ENCODE measurements at places on chromosomes 4 and X.
A peak's percentile ranks its signal among the peaks of the same experiment; 100 is the strongest.

GRCh38 chr4:152935631-152936445 lies at the start of gene FHDC1:
Gene FHDC1, plus strand, starts transcription at chr4:152936323. Its CDS starts 6,735 bp downstream, at chr4:152943058.
- H3K4me1 ChIP-seq = no peaks in the 10 kb centered on the region
- no peaks in the 10 kb centered on the region for H3K27me3 ChIP-seq
- DNase-seq = peak; percentile 57
- H3K4me3 ChIP-seq = peak within 1 kb of the TSS; percentile 50
- no peak within 1 kb of the TSS for H3K27ac ChIP-seq
- no peaks in the 10 kb centered on the region for H3K36me3 ChIP-seq

GRCh38 chrX:48958635-48959094 lies 1.3 kb upstream of the OTUD5 start:
- H3K27me3 ChIP-seq = no peaks in the 10 kb centered on the region
- no peaks in the 10 kb centered on the region for H3K36me3 ChIP-seq
- peak; percentile 75 for DNase-seq
- no peak overlapping the region for H3K27ac ChIP-seq
- H3K4me3 ChIP-seq = peak overlapping the region; percentile 20

GRCh38 chr4:32340591-32340990 lies 1620.4 kb downstream of the PCDH7 start:
- H3K4me1 ChIP-seq = no peaks in the 10 kb centered on the region
- no peak overlapping the region for H3K4me3 ChIP-seq
- no peak for DNase-seq
- no peaks in the 10 kb centered on the region for H3K27me3 ChIP-seq
- H3K27ac ChIP-seq = no peak overlapping the region

DNA sequence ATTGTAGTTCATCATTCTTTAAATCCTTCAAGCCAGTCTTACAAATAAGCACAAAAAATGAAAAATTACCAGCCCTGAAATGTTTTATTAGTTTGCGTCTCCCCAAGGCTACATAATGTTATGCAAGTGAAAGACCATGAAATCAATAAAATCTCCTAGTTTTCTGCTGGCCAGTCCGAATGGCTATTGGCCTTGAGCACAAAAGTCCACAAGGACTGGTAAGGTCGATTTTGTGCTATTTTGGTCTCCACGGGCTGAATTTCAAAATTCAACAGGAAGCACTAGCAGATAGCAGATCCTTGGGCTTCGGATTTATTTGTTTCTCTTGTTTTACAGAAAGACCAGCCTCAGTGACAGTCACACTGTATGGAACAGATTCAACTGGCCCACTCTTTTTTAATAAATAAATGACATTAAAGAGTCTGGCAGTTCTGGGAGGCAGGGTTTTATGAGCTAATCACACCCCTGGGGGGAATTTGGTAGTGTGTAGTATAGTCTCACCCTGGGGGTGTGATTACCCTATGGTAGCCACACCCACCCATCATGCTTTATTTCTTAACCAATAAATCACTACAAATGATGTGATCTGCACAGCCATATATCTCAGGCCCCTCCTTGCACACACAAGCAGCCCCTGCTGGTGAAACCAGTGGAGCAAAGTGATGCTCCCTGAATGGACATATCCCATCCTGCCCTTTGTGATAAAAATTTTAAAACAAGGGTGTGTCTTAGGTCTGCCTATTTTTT lies 51.1 kb upstream of the TMEM33 start:
- no peak overlapping the region for H3K4me3 ChIP-seq
- no peak overlapping the region for H3K27ac ChIP-seq
- no peaks in the 10 kb centered on the region for H3K4me1 ChIP-seq
- no peaks in the 10 kb centered on the region for H3K27me3 ChIP-seq
- no peak for DNase-seq

GRCh38 chrX:83508006-83508405 lies at the start of gene POU3F4:
Gene POU3F4, plus strand, starts transcription at chrX:83508290. Its CDS starts 35 bp downstream, at chrX:83508325.
- H3K36me3 ChIP-seq = no peaks in the 10 kb centered on the region
- no peaks in the 10 kb centered on the region for H3K27me3 ChIP-seq
- H3K27ac ChIP-seq = no peak within 1 kb of the TSS
- no peak within 1 kb of the TSS for H3K4me3 ChIP-seq
- no peaks in the 10 kb centered on the region for H3K4me1 ChIP-seq

GRCh38 chr4:106149026-106149425 lies 167.0 kb downstream of the TBCK start:
- H3K36me3 ChIP-seq = no peaks in the 10 kb centered on the region
- DNase-seq = no peak
- no peaks in the 10 kb centered on the region for H3K27me3 ChIP-seq
- H3K4me1 ChIP-seq = no peaks in the 10 kb centered on the region

DNA sequence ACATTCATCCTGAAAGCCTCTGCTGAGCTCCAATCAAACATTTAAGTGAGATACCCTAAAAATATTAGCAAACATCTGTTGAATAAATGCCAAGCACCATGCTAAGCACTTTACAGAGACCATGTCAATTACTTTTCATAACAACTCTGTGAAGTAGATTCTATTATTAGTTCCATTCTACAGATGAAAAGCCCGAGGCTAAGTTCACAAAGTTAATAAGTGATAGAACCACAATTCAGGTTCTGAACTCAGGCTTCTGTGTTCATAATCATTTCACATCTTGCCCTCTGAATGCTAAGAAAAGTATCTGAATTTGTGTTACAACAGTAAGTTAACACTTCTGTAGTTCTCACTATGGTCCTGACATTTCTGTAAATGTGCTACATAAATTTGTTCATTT lies 27.4 kb downstream of the SEL1L3 start:
- no peaks in the 10 kb centered on the region for H3K36me3 ChIP-seq
- H3K27ac ChIP-seq = no peak overlapping the region
- DNase-seq = no peak
- H3K27me3 ChIP-seq = no peaks in the 10 kb centered on the region
- no peak overlapping the region for H3K4me3 ChIP-seq

GRCh38 chrX:48823053-48823452 lies 3.3 kb upstream of the ERAS start:
- H3K4me3 ChIP-seq = no peak overlapping the region
- H3K27ac ChIP-seq = no peak overlapping the region
- peak; percentile 48 for DNase-seq
- no peaks in the 10 kb centered on the region for H3K4me1 ChIP-seq
- H3K36me3 ChIP-seq = no peaks in the 10 kb centered on the region

- no peak for DNase-seq
- no peaks in the 10 kb centered on the region for H3K36me3 ChIP-seq
- no peak overlapping the region for H3K27ac ChIP-seq
Measured at GRCh38 chr4:8273450-8273849, 3.9 kb downstream of the HTRA3 start.

DNA sequence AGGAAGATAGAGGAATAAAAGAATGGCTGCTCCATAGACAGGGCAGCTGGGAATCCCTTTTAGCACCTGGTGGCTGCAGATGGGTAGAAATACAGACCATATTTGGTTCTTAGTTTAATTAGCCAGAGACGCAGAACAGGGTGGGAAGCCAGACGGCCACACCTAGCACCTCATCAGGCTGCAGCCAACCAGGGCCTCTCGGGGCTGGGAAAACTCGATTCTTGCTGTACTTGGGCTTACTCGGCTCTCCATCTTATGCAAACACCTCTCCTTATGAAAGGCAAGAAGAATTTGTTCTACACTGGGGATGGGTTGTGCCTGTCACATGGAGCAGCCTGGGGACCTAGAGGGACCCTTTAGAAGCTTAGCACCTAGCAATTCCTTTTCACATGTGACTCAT lies 19.7 kb downstream of the IRAK1 start:
- DNase-seq = no peak
- no peaks in the 10 kb centered on the region for H3K36me3 ChIP-seq
- H3K4me1 ChIP-seq = no peaks in the 10 kb centered on the region
- H3K27ac ChIP-seq = no peak overlapping the region
- H3K27me3 ChIP-seq = no peaks in the 10 kb centered on the region

GRCh38 chr4:161403781-161404180 lies 760.0 kb downstream of the FSTL5 start:
- H3K4me3 ChIP-seq = no peak overlapping the region
- no peaks in the 10 kb centered on the region for H3K4me1 ChIP-seq
- H3K27me3 ChIP-seq = no peaks in the 10 kb centered on the region
- no peaks in the 10 kb centered on the region for H3K36me3 ChIP-seq
- no peak overlapping the region for H3K27ac ChIP-seq

GRCh38 chrX:48046846-48047245 lies 24.6 kb downstream of the ZNF630 start:
- no peaks in the 10 kb centered on the region for H3K4me1 ChIP-seq
- no peak for DNase-seq
- no peaks in the 10 kb centered on the region for H3K27me3 ChIP-seq
- H3K36me3 ChIP-seq = no peaks in the 10 kb centered on the region

DNA sequence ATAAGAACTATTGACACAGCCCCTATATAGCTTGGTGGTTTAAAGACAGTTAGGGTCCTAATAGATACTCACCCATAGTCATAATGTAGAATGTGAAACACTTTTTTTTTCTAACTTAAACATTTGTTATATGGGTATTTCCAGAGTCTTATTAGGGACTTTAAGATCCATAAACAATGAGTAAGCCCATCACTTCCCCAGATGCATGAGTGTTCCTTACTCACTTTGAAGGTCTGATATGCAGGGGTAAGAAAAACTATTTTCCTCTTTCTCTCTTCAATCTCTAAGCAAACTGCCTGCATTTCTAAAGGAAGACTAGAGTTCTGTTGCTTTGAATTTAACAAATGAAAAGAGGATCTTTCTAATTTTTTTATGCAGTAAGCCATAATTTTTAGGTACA lies 443.6 kb upstream of the PITX2 start:
- no peaks in the 10 kb centered on the region for H3K36me3 ChIP-seq
- H3K4me3 ChIP-seq = no peak overlapping the region
- no peaks in the 10 kb centered on the region for H3K4me1 ChIP-seq
- H3K27me3 ChIP-seq = no peaks in the 10 kb centered on the region

Measured in aorta (tissue), 5 donors.